Stimulated activated CD4-positive, alpha-beta T cell treated with anti-CD3 and anti-CD28 coated beads, Interleukin-4, amount 100 ng/mL, for 4 hours (primary cell): ENCODE measurements at places on chromosomes 4 and X.

GRCh38 chr4:121551271-121551670 is 145.5 kb downstream of the ANXA5 start:
- DNase-seq = no peak

DNA sequence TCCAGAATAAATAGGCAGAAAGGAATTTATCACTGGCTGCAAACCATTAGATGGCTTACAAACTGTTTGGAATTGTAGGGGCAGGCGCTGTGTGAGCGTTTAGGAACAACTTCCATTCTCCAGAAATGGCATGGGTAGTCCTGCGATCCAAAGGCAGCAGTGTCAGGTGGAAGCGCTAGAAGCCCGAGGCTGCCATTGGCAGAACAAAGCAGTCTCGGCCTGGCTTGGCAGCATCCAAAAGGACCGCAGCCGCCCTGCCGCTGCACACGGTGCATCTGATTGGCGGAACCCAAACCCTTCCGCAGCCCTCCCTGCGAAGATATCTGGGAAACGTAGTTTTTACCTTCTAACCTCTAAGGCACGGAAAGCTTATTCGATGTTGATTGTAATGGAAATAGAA is 23.6 kb upstream of the YTHDC1 start:
- peak; percentile 38 for DNase-seq

- no peak for DNase-seq
Measured at GRCh38 chrX:24561121-24561520, 86.0 kb downstream of the PCYT1B start.

GRCh38 chr4:2818351-2818939 is 25.2 kb upstream of the ADD1 start:
- no peak for DNase-seq
